ENCODE measurements at places on chromosomes 5 and 9. TPM values are rescaled to one million over a fixed set of nuclear protein-coding genes. Genes with fewer than 3 reads are reported as not detected.

DNA sequence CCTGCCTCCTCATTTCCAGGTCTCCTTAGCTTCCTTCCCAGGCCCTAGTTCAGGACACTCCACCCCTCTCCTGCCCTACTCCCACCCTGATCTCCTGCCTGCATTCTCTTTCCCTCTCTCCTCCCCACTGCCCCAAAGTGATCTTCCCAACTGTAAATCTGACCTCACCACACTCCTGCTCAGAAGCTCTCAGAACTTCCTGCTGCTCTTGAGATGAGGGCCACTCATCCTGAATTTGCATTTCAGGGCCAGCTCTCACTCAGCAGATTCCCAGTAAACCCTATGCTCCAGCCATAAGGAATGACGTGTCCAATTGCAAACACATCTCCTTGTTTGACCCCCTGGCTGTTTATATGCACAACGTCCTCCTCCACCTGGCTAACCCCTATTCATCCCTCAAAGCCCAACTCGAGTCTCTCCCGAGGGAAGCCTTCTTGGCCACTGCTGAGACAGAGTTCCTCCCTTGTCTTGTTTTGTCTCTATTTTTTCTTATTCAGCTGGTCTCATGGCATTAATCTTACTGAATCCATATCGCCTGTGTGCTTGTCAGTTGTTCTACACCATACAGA, 95.0 kb downstream of the NSG2 start:
- DNase-seq: no peak

The IL3 gene
- total RNA-seq: not detected

The ZSWIM6 gene
- 5.3 TPM for total RNA-seq

The TMEM167A gene
- total RNA-seq: 79.1 TPM

DNA sequence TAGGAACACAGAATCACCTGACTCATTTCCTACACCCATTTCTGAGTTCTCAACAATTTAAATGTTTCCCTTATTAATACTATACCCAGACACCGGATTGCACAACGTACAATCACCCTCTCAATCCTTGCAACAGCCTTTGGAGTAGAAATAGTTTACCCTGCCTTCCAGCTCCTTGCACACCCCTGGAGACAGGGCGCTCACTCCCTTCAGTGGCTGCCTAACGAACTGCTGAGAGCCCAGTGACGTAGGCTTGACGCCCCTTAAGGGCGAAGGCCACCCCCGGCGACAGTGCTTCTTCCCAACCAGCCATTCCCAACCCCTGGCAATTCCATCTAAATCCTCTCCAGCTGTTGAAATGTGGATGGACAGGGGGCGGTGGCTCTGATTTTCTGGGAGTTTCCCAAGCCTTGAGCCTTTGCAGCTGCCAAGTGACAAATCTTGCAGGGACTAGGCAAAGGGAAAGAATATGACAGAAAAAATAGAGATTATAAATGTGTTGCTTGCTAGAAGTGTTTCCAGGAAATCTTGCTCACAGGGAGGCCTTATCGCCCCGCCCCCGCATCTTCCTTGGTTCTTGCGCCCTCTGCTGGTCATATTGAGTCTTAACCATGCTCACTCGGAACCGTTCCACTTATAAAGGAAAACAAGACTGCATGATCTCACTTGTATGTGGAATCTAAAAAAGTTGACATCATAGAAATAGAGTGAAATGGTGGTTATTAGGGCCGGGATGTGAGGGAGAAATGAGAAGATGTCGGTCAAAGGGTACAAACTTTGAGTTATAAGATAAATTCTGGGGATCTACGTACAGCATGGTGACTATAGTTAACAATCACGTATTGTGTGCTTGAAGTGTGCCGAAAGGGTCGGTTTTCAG, 7.6 kb upstream of the BARX1 start:
- peak; percentile 81 for DNase-seq

The C9orf153 gene
- total RNA-seq: not detected

DNA sequence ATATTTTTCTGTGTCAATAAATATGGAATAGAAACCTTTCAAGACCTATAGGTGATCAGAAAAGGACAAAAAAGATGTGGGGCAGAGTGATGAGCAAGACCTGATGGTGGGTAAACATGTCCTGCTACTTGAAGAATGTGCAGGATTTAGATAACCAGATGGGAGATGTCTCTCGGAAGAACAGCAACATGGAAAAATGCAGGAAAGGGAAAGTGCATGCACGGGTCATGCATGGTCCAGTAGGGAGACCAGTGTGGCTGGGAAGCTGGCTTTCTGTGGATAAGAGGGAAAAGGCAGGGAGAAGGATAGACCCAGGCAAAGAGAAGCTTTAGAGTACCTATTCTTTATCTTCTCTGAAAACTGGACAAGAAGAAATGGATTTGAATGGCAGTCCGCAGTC, 7.1 kb upstream of the CAST start:
- DNase-seq: no peak

- DNase-seq: no peak
Observed at GRCh38 chr5:156375895-156376495, 49.0 kb downstream of the SGCD start.

The THBS4 gene
- total RNA-seq: 0.22 TPM

- no peak for DNase-seq
Observed at GRCh38 chr5:3261081-3261480, 334.6 kb upstream of the IRX1 start.

DNA sequence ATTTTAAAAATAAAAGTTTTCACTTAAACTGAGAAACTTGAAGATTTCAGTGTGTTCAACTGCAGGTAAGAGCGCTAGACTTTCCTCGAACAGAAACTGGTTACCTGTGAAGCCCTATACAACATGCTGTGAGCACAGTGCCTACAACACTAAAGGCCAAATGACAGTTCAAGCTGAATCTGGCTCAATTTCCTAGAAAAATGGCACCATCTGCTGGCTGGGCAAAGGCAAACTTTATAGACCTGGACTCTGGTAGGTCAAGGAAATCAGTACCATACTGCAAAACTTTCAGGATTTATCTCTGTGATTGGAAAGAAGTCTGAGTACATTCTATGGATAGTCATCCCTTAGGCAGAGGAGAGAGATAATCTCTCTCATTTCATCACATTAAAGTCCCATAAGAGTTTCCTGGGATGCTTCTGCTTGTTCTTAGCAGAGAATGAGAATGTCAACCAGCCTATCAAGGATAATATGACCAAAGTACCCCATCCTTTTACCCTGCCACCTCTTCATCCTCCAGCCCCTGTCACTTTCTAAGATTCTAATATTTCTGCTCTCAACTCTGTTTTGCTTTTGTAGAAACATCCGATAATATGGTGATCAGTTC, 31.8 kb upstream of the FOXB2 start:
- DNase-seq: peak; percentile 55

DNA sequence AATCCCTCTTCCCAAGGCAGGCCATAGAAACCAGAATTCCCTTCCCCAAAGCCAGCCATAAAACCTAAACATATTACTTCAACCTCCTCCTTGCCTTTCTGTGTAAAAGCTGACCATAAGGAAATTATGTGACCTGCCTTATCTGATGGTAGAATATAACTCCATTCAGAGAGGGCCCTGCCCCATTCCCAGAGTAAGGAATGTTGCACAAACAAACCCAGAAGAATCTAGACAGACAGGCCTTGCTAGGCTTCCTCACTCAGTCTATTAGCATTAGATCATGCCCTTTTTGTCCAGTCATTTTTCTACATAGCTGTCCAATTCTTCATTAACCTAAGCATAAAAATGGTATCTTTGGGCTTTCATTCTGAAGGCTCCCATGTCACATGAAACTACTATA, 17.8 kb upstream of the IFNB1 start:
- DNase-seq: no peak

DNA sequence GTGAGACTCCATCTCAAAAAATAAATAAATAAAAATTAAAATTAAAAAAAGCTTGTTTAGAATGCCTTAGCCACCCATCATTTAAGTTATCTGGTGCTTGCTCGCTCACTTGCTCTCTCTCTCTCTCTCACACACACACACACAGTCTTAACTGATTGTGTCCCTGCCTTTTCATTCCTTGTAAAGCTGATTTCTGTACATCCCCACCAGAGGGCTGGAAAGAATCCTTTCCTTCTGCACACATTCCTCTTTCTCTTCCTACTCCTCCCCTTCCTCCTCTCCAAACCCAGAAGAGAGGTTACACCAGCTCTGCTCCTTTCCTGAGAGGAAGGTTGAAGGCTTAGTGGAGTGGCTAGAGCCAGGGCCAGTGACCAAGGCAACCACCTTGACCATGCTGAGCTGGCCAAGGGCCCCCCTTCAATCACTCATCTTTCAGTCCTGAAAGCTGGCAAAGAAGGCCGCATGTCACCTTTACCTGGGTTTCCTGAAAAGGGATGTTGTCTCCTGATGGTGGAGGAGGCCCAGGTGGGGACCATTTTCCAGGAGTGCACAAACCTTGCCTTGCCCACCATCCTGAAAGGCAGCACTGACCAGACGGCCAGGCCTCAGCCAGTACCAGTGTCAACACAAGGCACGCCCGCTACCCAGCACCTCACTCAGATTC, 25.6 kb downstream of the STK10 start:
- DNase-seq: peak; percentile 28

The FAXDC2 gene
- 3.4 TPM for total RNA-seq

DNA sequence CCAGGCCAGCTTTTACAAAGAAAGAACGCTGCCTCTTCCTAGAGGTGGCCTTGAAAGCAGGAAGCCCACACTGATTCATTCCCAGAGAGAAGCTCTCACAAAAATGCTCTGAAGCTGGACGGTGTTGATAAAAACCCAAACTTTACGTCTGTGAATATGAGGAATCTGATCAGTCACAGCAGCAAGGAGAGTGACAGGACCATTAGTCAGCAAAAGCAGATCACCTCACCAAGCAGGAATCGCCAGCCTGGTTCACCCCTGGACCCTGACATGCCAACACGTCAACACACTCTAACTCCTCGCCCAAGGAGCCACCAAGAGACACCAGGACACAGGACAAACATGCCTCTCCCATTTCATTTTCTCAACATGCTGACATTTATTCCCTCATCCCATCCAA, 70.6 kb upstream of the ZNF622 start:
- DNase-seq: peak; percentile 85

DNA sequence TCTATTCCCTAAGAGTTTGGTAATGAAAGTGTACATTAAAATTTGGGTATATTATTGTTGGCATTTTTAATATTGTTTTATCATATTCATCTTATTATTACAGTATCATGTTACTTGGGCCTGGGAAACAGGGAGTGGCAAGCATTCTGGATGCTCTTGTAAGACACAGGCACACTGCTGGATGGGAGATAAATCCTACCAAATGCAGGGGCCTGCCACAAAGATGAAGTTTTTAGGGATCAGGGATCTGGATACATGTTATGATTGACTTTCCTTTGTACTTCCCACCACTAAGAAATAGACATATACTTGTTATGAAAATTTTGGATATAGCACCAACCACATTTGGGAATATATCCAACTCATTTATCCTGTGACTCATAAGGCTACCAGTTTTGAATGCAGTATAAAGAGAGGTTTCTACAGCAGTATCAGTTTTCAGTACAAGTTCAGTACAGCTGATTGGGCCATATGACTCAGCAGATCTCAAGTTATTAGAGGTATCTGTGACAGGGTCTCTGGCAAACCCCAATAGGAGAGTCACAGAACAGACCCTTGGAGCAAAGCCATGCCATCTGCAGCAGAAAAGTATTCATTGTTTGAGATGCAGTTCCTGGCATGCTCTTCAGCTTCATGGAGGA, 360.1 kb downstream of the DMAC1 start:
- peak; percentile 1 for DNase-seq

The CNTLN gene
- 11.3 TPM for total RNA-seq

- no peak for DNase-seq
Observed at GRCh38 chr5:139645430-139645871, 2.7 kb upstream of the CXXC5 start.

The ARRDC3 gene
- 60.2 TPM for total RNA-seq

- peak; percentile 67 for DNase-seq
Observed at GRCh38 chr5:148387325-148387724, 3.6 kb downstream of the FBXO38 start.

DNA sequence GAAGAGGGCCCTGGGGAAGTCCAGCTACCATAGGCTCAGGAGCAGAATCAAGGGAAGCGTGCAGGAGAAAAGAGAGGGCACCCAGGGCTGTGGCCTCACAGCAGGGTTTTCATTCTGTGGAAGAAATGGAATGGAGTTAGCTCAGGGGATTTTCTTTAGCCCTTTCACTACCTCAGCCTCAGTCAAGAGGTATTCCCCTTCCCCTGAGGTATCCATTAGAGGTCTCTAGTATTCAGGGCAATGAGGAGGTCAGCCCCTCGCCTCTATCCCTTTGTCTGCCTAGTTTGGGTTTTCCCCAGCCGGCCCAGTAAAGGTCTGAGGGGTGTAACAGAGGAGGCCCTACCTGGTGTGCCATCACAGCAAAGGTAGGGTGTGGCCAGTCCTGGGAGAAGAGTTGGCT, 21.5 kb downstream of the GFRA3 start:
- DNase-seq: no peak

The HAVCR1 gene
- total RNA-seq: not detected

The IGFBPL1 gene
- total RNA-seq: 5.5 TPM

DNA sequence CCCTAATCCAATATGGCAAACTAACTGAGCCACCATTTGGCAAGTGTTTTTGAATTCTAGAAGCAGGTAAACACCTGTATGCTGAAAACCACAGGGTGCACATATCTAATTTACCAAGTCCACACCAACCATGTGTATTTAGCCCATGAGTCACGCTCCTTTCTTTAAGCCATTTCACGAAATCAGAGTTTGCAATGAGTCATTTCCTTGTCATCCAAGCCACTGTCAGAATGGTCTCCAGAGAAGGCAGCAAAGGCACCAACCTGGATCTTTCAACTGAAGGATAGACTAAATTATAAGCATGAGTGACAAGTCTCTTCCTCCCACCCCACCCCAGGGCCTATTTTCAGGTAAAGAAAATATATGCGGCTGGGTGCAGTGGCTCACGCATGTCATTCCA, 110.0 kb downstream of the PAX5 start:
- peak; percentile 96 for DNase-seq

The XPA gene
- total RNA-seq: 13.9 TPM

- DNase-seq: no peak
Observed at GRCh38 chr9:124394596-124394995, 20.6 kb downstream of the PSMB7 start.

All from M059J (cell line).